B cell (primary cell): ENCODE measurements at places on chromosomes 2 and 18. TPM values are rescaled to one million over a fixed set of nuclear protein-coding genes. Genes with fewer than 3 reads are reported as not detected.

ANKRD30BL gene
- polyA plus RNA-seq: not detected in 2 replicates

SH2D6 gene
- 0.27 TPM in 1 of 2 replicates, not detected in the other for polyA plus RNA-seq

GRCh38 chr2:38581193-38582147 is 21.3 kb downstream of the HNRNPLL start:
- peak; percentile 77 for DNase-seq

DNA sequence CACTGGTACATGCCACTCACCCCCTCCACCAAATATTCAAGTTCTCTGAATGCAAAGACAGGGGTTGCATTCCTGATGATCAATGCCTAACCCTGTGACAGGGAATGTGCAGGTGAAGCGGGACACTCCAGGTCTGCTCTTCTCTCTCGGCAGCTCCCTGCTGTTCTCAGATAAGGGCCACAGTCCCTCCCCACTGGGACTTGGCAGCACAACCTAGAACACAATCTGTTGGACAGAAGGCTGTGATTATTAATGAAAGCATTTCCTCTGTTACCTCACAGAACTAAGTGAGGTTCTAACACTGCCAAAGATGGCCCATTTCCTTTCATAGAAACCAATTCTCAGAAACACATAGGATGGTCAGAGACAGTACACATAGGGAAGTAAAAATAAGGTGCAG is 42.7 kb downstream of the VSNL1 start:
- DNase-seq: no peak

- DNase-seq: no peak
These were observed 76.0 kb downstream of the OSBPL6 start for GRCh38 chr2:178270338-178270737.

DNA sequence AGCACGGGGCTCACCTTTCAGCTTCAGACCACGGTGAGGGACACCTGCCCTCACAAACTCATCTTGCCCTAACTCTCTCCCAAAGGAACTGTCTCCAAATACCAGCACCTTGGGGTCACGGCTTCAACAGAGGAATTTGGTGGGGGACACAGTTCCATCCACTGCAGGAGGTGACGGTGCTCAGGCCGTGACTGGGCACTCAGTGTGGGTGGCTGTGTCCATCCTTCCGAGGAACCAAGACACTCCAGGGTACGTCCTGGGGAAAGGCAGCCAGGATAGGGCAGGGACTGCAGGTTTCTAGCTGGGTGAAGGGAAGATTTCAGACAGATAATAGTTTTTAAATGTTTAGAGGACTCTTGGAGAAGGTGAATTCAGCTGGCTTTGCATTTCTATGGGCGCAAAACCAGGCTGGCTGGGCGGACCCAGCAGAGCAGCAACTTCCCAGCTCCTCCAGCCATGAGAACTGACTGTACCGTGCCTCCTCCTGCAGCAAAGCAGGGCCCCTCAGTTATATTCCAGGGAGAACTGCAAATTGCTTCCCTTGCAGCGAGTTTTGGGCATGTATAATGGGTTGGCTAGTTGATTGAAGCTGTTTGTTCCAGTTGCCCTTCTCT is 23.9 kb upstream of the ALLC start:
- DNase-seq: no peak

DNA sequence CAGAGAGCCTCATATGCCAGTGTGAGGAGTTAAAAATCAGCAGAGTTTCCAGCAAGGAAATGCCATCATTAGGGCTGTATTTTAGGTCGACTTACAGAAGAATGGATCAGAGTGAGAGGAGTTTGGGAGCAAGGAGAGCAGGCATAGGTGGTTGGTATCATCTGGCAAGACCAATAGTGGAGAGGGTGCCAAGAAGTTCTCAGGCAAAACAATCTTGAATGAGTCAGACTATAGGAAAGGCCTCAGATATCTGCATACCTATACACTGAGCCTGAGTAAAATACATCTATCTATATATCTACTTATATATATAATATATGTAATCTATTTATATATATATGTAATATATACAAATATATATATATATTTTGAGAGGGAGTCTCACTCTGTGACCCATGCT is 57.3 kb downstream of the TMEFF2 start:
- no peak for DNase-seq
